ENCODE measurements at places on chromosomes 3 and 15.

GRCh38 chr3:119697394-119697793, 5.4 kb upstream of the CFAP91 start:
- DNase-seq: no peak

DNA sequence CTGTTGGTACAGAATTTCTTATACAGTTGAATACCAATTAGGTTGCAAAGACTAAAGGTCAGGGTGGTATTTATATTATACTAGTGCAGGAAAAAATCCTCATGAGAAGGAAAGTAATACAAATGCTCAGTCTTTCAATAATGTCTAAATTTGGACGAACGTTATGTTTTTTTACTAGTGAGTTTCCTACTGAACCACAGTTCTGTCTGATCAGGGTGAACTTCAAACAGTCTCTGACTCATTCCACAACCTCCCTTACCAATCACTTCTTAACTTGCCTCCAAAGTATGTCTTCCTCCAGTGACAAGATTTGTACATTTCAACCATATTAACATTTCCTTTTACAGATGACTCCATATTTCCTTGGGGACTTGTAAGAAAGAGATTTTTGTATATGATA, 3.4 kb downstream of the TMEM212 start:
- DNase-seq: no peak

DNA sequence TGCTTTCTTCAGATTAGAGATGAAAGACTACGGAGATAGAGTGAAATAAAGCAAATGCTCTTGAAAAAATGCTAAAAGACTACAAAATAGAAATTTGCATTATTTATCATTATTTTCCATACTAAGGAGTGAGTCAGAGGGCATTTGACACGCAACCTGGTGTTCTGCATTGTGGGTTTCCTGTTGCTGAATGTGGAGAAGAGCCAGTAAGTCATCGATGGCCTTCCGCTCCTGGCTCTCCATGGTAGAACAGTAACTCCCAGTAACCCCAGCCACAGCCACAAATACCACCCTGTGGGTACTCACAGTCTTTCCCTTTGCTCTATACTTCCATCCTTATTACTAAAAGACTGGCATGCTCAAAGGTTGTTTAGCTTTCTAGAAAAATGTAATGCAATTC, 61.5 kb downstream of the CGGBP1 start:
- no peak for DNase-seq

DNA sequence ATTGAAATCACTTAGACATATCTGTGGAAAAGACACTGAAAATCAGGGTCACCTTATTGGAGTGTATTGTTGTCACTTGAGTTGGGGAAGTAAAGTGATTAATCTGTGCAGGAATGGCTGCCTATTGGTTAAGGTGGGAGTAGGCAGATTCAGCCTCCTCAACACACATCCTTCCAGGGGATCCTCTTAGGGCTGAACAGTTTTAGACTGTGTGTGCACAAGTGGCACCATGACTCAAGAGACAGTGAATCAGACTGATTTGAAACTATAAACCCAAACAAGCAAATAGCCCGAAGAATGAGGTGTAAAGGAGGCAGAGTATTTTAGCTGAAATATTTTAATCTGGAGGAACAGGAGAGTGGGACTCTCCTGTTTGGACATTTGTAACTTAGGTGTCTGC, 4.9 kb downstream of the ABHD17C start:
- DNase-seq: no peak

DNA sequence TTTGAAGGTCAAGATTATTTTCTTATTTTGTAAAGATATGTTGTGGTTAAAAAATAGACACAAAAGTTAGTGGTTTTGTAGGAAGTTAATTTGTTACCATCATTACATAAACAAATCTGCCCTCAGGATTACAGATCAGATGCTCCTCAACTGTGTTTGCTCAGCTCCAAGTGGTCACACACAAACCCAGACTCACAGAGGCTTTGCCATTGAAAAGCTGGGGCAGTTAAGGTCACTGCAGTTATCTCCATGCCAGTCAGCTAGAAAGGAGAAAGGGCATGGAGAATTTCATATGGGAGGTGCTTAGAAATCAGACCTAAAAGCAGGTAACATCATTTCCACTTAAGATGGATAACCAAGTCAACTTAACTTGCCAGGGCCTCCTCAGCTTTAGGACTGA, 825.7 kb upstream of the GBE1 start:
- DNase-seq: no peak

DNA sequence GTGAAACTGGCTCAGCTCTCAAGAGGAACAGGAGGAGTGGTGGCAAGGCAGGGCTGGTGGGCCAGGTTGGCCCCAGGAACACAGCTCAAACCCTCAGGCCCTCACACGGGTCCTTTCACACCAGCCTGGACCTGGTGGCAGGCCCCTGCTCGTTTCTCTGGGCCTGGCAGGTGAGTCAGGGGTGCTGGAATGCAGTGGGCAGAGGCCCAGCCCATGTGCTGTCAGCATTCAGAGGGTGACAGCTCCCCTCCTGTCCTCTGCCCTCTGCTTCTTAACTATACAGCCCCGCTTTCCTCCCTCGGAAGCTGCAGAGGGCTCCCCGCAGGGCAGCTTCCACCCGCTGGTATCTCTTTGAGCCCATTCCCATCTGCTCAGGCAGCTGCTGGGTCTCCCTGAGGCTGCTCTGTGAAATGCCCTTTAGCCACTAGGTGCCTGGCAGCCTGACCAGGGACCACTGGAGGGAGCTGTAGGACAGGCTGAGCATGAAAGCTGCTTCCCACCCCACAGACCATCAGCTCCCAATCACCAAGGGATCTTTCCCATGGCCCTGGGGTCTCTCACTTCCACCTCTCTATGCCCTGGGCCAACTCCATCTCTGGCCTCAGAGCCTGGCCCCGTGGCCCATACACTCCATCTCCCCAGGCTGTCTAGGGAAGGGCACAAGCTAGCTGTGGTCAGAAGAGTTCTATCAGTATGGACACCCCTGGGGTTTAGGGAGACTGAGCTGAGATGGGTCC, 24.8 kb downstream of the SHF start:
- peak; percentile 58 for DNase-seq

GRCh38 chr3:85170646-85171045, 211.9 kb downstream of the CADM2 start:
- no peak for DNase-seq

DNA sequence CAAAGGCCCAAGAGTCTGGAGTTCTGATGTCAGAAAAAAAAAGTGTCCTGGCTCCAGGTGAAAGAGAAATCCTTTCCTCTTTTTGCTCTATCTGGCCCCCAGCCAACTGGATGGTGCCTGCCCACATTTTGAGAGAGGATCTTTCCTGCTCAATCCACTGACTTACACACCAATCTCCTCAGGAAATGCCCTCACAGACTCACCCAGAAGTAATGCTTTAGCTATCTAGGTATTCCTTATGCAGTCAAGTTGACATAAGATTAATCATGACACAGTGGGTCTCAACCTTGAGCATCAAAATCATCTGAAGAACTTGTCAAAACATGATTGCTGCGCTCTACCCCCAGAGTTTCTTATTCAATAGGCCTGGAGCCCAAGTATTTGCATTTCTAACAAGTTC, 31.2 kb downstream of the STRIT1 start:
- DNase-seq: no peak

DNA sequence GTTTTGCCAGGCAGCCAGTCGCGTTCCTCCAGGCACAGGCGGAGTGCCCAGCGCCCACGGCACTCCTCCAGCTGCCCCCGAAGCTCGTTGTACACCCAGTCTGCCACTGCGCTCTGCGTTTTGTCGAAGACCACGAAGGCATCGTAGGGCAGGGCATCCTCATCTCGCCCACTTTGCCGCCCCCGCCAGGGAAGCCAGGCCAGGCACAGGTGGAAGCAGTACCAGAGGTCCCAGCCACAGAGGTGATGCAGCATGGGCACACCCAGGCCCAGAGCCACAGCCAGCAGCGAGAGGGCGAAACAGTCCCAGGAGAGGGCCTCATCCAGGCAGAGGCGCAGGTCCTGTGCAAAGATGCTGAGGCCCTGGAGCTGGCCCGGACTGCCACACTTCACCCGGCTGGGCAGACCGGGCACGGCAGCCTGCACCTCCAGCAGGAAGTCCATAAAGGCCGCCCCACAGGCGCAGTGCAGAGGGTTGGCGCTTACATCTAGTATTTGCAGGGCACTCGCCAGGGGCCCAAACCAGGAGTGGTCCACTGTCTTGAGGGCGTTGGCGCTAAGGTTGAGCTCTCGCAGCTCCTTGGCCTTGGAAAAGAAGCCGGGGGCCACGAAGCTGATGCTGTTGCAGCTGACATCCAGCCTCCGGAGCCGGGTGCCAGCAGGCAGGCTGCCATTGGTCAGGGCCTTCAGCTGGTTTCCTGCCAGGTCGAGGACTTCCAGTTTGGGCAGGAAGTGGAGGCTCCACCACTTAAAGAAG, 3.7 kb downstream of the TLR9 start:
- DNase-seq: no peak

DNA sequence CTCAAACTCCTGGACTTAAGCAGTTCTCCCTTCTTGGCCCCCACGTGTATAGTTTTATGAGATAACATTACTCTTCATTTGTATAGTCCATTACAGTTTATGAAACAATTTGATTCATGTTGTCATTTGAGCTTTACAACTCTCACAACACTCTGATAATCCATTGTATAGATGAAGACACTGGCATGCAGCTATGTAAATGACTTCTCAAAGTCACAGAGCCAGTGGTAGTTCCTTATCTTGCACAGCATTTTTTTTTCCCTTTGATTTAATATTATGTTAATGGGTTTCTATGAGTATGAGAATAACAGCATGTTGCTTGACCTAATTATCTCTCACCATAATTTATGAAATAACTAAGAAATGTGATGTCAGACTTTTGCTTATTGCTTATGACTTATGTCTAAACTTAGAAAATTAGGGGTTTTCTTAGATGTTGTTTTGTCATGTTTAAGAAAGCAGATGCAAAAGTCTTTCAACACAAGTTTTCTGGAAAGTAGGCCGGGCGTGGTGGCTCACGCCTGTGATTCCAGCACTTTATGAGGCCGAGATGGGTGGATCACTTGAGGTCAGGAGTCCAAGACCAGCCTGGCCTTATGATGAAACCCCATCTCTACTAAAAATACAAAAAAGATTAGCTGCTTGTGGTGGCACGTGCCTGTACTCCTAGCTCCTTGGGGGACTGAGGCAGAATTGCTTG, 13.3 kb downstream of the VPS8 start:
- DNase-seq: no peak

DNA sequence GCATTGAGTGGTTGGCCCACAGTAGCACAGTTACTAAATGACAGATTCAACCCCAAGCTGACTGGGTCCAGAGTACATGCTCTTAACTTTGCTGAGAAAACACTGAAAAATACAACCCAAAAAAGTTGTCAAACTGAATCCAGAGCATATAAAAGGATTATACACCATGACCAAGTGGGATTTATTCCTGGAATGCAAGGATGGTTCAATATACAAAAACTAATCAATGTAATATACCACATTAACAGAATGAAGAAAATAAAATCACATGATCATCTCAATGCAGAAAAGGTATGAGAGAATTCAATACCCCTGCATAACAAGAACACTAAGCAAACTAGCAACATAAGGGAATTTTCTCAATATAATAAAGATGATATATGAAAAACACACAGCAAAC, 98.5 kb downstream of the STAG1 start:
- DNase-seq: no peak

GRCh38 chr15:59686389-59686788, 2.7 kb downstream of the BNIP2 start:
- no peak for DNase-seq

- DNase-seq: no peak
Observed at GRCh38 chr15:72783004-72783639, 436 bp downstream of the ADPGK start.

DNA sequence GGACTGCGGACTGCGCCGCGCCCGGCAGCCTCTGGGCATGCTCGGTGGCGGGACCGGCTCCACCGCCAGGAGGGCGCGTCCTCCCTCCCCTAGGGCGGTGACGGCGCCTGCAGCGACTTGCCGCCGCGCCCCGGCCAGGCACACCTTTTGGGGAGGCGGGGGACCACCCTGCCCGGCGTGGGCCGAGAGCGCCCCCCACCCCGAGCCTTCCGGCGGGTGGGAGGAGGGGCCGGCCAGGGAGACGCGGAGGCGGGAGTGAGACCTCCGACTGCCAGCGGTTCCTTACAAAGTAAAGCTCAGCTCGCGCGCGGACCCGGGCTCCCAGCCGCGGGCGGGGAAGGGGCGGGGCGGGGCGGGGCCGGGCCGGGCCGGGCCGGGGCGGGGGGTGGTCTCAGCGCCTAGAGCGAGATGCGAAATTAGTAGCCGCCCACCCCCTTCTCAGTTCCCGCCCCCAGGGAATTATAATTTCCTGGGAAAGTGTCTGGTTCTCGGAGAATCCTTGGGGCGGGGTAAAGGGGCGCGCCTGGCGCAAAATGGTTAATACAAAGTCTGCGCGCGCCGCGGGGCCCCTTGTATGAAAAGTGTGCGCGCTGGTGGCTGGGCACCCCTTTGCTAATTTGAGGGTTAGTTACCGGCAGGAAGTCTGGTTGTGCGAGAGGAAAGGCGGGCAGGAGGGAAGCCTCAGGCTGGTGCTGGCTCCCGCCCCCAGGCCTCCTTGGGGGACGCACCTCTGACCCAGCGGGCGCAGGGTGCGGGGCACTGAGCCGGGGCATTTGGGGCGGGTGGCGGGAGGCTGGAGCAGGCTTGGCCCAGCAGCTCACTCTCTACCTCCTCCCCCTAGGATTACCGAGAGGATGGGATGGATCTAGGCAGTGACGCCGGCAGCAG, 224.8 kb upstream of the IL12A start:
- peak; percentile 89 for DNase-seq

DNA sequence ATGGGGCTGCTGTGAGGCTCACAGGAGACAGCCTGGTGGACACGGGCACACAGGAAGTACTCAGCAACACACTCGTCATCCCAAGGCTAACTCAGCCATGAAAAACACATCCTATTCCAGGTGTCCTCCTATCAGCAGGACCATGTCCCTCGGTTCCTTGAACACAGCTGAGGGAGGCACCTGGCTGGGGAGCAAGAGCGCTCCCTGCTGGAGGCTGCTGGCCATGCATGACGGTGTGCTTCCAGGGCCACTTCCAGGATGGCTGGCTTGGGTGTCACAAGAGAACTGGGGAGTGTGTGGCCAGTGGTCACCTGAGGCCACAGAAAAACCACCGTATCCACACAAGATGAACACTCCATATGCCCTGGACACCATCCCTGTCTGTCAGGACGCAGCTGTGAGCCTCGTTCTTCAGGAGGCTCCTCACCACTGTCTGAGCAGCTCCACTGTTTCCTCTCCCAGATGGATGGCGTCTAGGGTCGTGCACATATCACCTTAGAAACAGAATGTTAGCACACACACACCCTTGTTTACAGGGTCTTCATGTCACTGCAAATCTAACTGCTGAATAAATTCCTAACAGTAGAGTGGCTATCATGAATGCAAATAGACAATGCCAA, 31.0 kb downstream of the POC1A start:
- DNase-seq: no peak

- no peak for DNase-seq
Observed at GRCh38 chr3:12934431-12934830, 93.1 kb upstream of the RPL32 start.

Measured in fibroblast of skin of left quadriceps (primary cell).